ENCODE measurements at places on chromosomes 6 and 20.

GRCh38 chr6:84498905-84499304, 265.5 kb downstream of the TBX18 start:
- DNase-seq = no peak

- no peak for DNase-seq
Observed at GRCh38 chr6:95804847-95805541, 210.8 kb upstream of the FUT9 start.

- no peak for DNase-seq
Observed at GRCh38 chr6:47308198-47308517, 1.5 kb downstream of the TNFRSF21 start.

- no peak for DNase-seq
Observed at GRCh38 chr6:124917769-124918168, 44.5 kb upstream of the RNF217 start.

DNA sequence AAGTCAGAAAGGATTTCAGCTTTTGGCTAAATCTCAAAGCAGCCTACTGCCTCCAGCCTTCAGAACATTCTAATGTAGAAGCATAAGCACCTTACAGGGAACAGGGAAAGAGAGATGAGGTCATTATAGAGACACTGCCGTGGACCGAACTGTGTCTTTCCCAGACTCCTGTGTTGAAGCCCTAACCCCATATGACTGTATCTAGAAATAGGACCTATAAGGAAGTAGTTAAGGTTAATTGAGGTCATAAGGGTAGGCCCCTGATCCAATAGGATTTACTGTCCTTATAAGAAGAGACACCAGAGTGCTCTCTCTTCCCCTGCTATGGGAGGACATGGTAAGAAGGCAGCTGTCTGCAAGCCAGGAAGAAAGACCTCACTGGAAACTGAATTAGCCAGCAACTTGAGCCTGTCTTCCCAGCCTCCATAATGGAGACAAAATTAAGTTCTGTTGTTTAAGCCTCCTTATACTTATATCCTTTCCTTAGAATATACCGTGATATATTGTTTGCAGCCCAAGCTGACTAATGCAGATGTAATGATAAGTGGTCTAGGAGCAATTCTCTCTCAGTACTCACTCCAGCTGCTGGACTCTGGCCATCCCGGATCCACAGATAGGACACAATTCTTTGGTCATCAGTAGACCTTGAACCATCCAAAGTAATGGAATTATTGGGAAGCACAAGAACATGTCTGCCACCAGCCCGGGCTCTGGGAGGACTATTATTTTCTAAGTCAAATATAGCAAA, 71.4 kb downstream of the ALDH5A1 start:
- no peak for DNase-seq

Data from progenitor cell of endocrine pancreas (in vitro differentiated cells).